ENCODE measurements at places on chromosomes 2 and 18.

GRCh38 chr18:70368903-70369302 lies 80.1 kb downstream of the SOCS6 start:
- no peak for DNase-seq

DNA sequence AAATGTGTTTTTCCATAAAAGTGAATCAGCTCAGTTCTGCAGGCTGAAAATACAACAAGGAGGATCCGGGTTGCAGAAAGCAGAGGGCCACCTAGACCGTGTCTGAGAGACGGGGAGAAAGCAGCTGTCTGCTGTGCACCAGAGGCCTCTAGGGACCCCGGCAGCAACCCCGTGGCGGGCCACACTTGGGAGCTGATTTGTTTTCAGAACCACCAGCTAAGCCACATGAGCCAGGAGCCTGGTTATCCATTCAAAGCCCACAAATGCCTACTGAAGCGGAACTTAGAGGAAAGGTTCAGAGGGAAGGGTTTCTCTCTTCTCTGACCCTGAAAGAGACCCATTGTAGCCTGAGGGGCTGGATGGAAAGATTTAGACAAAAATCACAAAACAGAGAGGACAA lies 28.4 kb upstream of the ID2 start:
- no peak for DNase-seq

- no peak for DNase-seq
Observed at GRCh38 chr18:45548614-45549013, 66.7 kb upstream of the SLC14A2 start.

DNA sequence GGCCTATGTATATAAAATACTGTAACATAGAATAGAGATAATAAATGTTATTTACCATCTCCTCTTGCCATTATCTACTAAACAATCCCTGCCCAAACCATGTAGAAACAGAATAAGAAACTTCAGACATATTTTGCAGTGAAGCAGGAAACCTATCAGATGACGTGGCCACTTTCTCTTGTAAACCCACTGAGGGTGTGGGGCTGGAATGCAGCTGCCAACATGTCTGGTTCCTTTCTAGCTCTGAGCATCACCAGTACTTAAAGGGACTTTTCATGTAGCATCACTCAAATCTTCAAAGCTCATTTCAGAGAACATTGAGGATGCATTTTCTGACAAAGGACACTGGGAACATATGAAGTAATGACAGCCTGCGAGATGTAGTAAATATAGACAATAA lies 251.8 kb downstream of the LPIN1 start:
- no peak for DNase-seq

DNA sequence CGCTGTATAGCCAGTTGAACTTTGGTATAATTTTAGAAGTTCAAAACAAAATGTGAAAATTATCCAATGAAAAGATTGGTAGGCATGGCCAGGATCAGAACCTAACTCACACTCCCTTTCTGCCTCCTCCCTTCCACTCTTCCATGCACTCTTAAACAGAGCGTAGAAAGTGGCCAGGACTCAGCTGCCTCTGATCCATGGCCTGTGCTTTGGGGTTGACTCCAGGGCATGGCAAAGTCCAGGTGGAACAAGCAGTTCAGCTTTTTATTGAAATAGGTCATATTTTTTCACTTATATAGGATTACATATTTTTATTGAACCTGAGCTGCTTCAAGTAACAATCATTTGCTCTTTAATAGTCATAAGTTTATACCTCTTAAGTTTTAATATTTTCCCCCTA lies 26.2 kb downstream of the INPP1 start:
- no peak for DNase-seq

- no peak for DNase-seq
Observed at GRCh38 chr2:180656455-180656847, 324.0 kb upstream of the UBE2E3 start.

DNA sequence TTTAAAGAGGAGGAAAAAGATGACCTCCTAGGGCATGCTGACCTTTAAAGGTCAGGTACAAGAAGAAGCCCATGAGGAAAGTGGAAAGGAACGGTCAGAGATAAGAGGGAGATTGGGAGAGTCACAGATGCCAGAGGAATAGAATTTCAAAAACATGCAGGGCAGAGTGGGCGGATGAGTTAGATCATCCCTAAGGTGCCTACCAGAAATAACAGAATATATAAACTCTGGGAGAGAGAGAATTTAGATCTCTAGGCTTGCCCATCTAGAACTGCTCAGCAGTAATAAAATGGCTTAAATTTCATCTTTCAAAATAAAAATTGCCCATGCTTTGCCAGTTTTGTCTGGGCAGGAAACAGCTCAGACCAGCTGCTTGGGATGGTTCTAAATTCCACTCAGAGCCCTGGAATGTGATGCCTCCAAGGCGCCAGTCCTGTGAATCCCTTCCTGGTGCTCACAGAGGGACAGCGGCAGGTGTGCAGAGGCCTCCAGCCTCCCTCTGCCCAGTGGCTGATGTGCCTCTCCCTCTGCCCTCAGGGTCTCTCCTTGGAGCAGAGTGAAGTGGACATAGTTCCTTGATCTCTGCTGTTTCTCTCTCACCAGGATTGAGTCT lies 130.9 kb downstream of the ANTXR1 start:
- DNase-seq, result no peak

GRCh38 chr2:66428986-66429612 lies 5.8 kb upstream of the MEIS1 start:
- peak; percentile 39 for DNase-seq

- no peak for DNase-seq
Observed at GRCh38 chr18:74082742-74083556, 64.7 kb downstream of the FBXO15 start.

GRCh38 chr2:75453384-75454240 lies 107.1 kb downstream of the EVA1A start:
- DNase-seq, result no peak

GRCh38 chr2:237073552-237073951 lies 12.1 kb upstream of the COPS8 start:
- DNase-seq, result no peak

GRCh38 chr2:14408695-14409094 lies 223.8 kb upstream of the LRATD1 start:
- no peak for DNase-seq

Measured in prostate gland (tissue), 2 donors.